Stimulated activated CD8-positive, alpha-beta memory T cell treated with anti-CD3 and anti-CD28 coated beads, Interleukin-4, amount 100 ng/mL, for 1 hour (primary cell): ENCODE measurements at places on chromosomes 4 and X.

- DNase-seq = no peak
Observed at GRCh38 chr4:21885241-21885640, 63.3 kb downstream of the KCNIP4 start.

GRCh38 chr4:17647927-17648326, 33.5 kb downstream of the MED28 start:
- DNase-seq = no peak

GRCh38 chr4:131459430-131460101, 1689.5 kb upstream of the PCDH10 start:
- DNase-seq = no peak

GRCh38 chr4:42965326-42965725, 72.8 kb downstream of the GRXCR1 start:
- DNase-seq = no peak

DNA sequence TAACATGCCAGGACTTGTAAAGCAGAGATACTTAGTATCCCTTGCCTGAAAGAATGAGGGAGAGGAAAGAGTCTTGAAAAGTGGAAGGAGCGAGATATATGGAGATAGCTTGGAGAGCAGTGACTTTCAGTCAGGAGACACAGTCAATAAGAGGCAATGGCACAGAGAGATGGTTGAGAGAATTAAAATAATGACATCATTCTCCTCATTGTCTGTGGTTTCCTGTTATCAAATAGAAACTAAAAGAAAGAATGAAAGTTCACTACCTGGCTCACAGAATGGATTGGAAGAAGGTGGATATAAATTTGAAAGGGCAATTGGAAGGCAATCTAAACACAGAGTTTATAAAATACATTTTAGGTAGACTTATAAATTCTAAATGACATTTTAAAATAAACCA, 760.2 kb upstream of the AADAT start:
- DNase-seq = no peak

- no peak for DNase-seq
Observed at GRCh38 chr4:76850010-76850441, 47.9 kb downstream of the SOWAHB start.

DNA sequence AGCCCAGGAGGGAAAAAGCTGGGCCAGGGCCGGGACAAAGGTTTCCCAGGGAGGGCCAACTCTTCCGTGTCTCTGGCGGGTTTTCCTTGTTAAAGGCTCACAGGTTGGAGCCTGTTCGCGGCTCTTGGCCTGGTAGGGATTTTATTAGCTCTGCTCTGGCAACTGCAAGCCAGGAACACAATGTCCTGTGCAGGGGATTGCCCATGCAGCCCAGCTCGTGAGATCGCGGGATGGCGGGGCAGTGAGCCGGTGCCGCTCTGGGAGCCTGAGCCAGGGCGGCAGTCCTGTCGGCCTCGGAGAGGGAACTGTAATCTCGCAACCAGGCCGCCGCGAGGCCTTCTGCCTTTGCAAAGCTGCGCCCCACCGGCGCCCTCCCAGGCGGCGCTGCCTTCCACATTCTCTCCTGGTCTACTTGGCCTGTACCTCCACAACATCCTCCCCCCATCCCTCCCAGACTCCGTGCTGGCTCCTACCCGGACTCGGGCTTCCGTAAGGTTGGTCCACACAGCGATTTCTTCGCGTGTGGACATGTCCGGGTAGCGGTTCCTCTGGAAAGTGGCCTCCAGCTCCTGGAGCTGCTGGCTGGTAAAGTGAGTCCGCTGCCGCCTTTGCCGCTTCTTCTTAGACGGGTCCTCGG, 2.1 kb downstream of the PITX2 start:
- DNase-seq = no peak

DNA sequence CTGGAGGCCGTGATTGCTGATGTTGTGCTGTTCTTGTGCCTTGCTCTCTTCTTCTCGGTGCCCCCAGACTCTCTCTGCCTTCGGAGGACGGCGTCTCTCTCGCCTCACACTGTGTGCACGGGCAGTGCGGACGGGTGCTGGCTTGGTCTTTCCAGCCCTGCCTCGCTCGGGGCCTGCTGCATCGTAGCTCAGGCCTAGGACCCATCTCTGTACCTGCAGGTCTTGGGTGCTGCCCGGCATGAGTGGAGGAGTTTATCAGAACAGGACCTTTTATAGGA, 18.2 kb downstream of the RGS12 start:
- DNase-seq = no peak

GRCh38 chrX:58025979-58026378, 115.7 kb upstream of the ZXDA start:
- no peak for DNase-seq

- DNase-seq = no peak
Observed at GRCh38 chrX:57918750-57919436, 8.6 kb upstream of the ZXDA start.

- no peak for DNase-seq
Observed at GRCh38 chr4:152352622-152353116, 183.2 kb downstream of the FBXW7 start.

- DNase-seq = no peak
Observed at GRCh38 chr4:123393721-123394120, 2.9 kb upstream of the SPRY1 start.

DNA sequence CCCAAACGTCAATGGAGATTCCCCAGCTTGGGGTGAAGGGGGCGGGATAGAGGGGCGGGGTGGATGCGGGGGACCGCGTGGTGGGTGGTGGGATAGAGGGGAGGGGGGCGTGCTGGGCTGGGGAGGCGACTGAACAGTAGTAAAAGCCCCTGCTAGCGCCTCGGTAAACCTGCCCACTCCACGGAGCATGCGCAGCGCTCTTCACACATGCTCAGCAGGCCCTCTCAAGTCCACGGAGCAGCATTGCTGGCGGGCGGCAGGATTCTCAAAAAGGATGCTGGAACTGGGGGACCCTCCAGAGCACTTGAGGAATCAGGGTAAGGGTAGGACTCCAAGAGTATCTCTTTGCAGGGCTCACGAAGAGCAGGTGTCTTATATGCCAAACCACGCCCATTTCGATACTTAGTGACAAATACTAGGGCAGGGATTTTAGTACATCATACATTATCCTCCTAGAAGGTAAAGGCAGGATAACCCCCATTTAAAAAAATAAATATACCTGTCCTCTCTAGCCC, 378 bp upstream of the RPS6KA6 start:
- DNase-seq = no peak

GRCh38 chr4:123878976-123879375, 482.4 kb downstream of the SPRY1 start:
- no peak for DNase-seq

DNA sequence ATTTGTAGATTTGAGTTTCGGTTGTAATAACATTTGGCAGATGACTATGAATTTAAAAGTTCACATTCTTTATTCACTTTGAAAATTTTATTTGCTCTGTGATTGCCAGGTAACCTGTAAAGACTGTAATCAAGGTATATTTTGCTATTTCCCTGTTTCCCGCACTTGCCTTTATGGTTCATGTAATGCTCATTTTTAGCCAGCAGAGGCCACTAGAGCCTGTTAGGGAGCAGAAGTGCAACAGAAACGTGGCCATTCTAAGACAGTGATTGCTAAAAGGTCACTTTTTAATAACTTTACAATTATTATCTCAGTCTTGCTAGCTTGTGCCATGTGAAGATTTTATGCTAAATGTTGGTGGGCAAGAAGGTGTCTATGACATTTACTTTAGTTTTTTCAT, 12.4 kb downstream of the YIPF6 start:
- no peak for DNase-seq

- DNase-seq = no peak
Observed at GRCh38 chrX:15930585-15930984, 76.0 kb upstream of the AP1S2 start.

DNA sequence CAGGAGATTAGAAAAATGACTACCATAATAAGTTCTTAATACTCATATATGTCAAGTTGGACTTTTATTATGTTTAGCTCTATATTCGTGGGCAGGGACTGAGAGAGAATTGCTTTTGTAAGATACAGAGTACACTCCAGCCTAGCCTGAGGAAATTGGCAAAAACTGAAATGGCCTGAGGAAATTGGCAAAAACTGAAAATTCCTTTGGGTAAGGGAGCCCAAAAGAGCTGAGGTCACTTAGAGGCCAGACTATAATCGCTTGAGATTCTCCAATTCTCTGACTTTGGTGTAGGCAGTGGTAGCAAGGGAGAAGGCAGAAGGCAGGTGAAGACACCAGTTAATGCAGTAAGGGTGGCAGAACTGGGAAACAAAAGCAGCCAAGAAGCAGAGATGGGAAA, 124.5 kb upstream of the HCCS start:
- no peak for DNase-seq

DNA sequence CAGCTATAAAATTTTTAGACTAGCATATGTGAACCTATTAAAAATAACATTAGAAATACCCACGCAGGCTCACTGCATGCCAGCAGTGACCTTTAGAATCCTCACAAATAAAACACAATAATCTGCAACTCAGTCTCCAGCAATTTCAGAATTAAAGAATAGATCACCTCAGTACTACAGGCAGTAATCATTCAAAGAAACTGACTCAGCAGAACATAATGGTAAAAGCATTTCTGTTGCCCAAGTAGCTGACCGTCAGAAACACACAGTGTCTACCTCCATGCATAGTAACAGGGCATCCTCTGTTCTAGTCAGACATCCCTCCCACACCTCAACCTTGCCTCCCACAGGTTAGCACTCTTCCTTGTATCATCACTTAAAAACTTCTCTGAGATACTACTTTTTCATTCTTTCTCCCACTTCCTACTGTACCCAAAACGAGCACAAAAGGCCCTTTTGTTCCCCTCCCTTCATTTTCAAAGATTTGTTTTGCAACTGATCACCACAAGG, 65.7 kb upstream of the BEND2 start:
- DNase-seq = no peak

DNA sequence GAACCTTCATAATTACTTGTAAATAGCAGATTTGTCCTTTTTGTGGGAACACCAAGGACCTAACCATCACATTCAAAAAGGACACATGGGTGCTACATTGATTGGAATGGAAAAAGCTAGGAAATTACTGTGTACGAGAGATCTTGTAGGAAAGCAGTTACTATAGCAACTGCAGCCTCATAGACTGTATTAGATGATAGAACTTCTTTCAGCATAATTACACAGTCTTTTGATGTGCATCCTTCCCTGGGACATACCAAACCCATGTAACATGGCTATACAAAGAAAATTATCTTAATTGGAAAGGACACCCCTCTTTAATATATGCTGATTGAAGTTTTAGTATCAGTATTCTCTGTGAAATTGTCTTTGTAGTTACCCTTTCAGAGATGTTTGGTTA, 130.7 kb upstream of the CTSO start:
- DNase-seq = no peak

DNA sequence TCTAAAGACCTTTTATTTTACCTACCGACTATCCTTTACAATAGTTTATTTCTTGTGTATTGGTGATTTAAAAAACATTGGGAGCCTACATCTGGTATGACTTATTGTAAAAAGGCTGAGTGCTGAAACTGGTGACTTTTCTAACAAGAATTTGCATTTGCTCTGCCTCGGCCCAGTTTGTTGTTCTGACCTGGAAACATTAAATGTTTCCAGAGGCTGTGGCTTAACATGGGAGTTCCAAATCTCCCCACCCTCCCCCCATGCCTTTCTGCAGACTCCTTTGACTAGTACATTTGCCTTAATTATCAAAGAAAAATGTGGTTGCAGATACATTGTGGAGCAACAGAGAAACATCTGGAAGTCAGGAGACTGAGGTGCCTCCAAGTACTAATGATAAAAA, 39.8 kb downstream of the SPCS3 start:
- no peak for DNase-seq

DNA sequence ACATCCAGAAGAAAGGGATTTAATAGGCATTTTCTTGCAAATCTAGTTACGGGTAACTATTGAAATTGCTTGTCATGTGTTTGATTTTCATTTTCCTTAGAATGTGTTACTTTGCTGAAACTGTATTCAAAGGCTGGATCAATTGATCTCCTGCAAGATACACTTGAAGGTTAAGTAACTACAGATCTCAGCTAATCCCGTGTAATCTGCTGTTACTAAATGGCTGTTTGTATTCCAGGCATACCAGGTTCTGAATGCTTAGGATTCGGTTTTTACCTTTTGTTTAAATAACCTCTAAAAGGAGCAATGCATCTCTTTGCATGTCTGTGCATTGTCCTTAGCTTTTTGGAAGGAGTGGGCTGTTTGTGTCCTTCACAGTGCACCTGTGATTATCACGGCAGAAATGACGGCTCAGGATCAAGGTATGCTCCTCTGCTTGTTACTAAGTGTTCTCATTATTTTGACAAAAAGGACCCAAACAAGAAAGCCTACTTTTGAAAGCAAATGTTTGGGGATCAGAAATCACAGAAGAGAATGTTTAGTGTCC, at the start of gene LRIT3:
LRIT3 (plus strand) TSS at position 212 of the 547 bp plus-strand sequence; CDS start at position 307, 95 bp downstream.
- DNase-seq = no peak

DNA sequence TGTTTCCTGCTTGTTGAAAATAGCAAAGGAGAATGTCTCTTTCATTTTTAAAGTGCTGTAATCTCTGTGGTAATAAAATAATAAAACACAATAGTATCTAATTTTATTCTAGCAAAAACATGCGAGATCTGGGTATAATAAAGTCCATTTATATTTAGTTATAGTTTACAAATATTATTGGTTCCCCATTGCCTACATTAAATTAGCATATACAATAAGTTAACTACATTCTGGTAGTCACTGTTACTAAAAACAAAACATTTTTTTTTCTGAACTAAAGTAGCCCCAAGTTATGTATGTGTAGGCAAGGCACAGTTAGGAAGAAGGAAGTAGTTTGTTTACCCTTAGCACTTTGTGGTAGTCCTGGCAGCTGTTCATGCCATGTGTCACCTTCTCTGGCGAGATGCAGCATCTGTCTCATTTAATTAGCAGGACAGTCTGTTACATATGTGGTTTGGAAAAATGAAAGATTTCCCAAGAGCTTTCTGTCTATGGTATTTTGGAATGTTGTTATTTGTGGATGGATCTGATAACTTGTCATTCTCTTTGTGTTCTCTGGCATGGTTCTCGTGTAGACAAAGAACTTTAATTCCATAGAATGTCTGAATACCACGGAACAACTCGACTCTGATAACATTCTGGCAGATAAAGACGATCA, 231.3 kb upstream of the PITX2 start:
- DNase-seq = no peak
